CD8-positive, alpha-beta memory T cell (primary cell): ENCODE measurements at places on chromosomes 4 and X. TPM values are rescaled to one million over a fixed set of nuclear protein-coding genes. Genes with fewer than 3 reads are reported as not detected.

DNA sequence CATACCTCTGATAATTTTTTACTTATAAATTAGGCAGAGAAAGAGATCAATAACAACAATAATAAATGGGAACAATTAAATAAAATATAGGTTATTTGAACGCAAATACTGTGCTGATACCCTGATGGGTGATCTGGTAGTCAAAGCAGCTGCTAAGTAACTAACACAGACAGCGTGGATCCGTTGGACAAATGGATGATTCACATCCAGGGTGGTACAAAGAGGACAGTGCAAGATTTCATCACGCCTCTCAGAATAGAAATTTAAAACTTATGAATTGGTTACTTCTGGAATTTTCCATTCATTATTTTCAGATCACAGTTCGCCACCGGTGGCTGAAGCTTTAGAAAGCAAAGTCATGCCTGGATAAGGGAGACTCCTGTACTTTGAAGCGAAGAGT is 1066.0 kb upstream of the ADGRL3 start:
- DNase-seq: no peak

DNA sequence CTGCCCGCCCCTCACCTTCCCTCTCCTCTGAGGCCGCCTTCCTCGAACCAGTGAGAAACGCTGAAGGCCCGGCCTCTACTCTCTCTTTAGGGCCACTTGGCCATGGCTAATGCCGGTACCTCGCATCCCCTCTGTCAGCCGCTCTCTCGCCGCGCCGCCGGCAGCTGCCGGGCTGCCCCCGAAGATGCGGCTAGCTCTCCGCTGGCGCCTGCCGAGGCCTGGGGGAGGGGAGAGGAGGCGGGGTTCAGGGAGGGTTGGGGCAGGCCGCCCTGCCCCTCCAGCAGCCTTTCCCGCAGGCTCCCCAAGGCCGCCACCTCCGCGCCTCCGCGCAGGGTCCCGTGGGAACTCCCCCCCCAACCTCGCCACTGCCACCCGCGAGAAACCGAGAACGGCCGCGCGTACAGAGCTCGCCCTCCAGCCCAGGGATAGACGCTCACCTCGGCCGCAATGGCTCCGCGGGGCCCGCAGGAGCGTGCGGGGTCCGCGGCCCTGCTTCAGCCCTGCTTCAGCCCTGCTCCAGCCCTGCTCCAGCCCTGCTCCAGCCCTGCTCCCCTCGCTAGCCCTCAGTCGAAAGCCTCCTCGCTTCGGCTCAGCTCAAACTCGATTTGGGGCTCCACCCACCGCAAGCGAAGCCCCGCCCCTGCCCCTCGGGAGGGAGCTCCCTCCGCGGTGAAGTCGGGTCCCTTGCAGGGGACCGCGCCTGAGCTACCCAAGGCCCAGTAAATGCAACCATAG is at the start of gene HUWE1:
Gene HUWE1 (minus strand): TSS at position 569 of the 735 bp plus-strand sequence. CDS start 32,612 bp downstream, outside the sequence.
- peak; percentile 79 for DNase-seq

DNA sequence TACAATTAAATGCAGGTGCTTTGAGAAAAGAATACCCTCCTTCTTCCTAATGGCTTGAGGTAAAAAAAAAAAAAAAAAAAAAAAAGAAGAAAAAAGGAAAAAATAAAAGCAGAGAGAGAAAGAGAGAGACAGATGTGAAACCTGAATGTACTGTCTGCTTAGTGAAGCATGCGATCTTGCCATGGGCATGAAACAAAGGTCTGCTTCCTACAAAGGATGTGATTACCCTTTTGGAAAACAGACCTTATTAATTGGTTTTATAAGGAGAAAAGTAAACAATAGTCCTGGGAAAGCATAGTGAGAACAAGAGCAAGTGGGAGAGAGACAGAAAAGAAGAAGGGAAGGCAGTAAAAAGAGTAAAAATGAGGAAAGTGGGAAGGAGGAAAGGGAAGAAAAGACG is 526.1 kb upstream of the PABPC4L start:
- no peak for DNase-seq

DNA sequence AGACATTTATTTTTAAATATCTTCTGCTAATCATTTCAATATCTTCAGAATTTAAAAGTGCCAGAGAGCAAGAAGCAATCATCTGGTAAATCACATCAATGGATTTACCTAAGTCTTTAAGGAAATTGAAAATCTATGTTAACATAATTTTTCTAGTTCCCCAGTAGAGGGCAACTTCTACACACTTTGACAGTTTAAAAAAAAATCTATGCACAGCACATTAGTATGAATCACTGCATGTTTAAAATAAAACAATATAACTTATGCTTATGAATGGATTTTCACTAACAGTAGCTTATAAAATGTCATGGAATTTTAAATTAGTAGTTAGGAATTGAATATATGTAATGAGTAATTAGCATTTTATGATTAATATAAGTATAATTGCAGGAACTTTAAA is 126.5 kb downstream of the REELD1 start:
- DNase-seq: no peak

- no peak for DNase-seq
Measured at GRCh38 chr4:99564921-99565320, 1.1 kb upstream of the TRMT10A start.

DNA sequence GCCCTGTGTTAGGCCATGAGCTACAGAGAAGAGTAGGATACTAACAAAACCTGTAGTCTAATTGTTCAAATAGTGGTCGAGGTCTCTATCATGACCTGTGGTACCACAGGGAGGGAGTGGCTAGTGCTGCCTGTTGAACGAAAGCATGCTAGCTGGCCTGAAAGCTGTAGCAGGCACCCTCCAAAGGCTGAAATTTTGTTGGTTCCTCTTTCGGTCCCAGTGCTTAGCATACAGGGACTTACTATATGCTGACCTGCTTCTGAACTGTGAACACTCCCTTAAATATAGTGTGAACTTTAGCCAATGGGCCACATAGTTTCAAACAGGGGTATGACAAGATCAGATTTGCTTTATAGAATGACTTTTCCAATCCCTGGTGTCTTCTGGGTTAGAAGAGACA is 113.4 kb downstream of the PJA1 start:
- DNase-seq: no peak

- DNase-seq: no peak
Measured at GRCh38 chrX:65920620-65921019, 119.3 kb downstream of the VSIG4 start.

DNA sequence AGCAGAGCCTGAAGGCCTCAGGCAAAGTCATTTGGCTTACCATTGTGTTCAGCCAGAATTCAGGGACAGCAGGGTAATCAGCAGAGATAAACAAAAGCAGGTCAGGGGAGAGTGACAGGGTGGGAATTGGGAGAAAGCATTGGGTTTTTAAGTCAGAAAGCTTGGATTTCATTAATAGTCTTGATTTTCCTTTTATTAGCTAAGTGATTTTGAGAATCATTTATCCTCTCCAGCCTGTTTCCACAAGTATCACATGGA is 410.1 kb downstream of the HNRNPD start:
- DNase-seq: no peak

DNA sequence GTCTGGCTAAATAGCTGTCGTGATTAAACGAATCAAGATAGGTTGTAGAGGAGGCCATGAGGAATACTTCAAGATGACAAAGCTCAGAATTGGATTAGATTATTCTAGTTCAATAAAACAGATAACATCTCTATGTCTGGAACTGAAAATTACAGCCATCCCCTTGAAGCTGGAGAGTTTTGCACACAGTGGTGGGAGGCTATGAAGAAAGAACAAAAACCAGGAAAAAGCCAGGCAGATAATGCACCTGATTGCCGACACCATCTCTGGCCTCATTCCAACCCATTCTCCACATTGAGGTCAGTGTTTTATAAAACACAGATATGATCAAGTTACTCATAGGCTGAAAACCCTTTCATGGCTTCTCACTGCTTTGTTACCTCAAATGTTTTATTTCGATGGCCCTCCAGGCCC is 188.3 kb downstream of the RASL11B start:
- no peak for DNase-seq

DNA sequence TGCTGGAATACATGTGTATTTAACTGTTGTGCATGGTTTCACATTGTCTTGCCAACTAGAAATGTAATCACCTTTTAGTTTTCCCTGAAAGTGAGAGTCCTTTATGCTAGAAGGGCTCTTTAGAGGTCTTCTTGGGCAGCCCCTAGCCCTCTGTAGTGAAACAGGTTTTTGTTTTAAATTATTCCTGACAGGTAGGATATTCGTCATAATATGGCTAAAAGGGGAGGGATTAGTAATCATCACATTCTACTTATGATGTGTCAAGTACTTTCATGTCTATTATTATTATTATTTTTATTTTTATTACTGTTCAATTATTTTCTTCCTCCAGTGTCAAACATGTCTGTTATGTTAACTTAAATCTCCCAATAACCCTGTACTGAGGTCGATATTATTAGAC is 35.5 kb downstream of the MSN start:
- DNase-seq: no peak

The HTN3 gene
- total RNA-seq: not detected

The EMCN gene
- not detected for total RNA-seq

The ALB gene
- not detected for total RNA-seq

- DNase-seq: no peak
Measured at GRCh38 chr4:111802191-111802590, 343.1 kb upstream of the FAM241A start.

The SAT1 gene
- total RNA-seq: 40.0 TPM

DNA sequence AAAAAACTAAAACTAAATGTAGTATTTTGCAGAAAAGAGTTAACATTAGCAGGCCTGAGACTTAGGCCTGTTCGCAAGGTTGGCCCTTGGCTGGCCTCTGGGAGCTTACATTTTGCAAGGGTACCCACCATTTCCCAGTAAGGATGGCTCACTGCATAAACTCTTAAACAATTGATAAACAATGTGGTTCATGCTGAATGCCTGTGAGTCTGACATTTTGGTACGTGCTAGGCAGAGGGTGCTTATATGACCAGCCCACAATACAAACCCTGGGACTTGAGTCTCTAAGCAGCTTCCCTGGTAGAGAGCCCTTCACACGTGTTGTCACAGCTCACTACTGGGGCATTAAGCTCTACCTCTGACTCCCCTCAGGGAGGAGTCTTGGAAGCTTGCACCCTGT is 7.4 kb downstream of the PRPS2 start:
- DNase-seq: no peak

The DDX53 gene
- total RNA-seq: not detected

GRCh38 chr4:88107406-88108107 is 50.9 kb downstream of the ABCG2 start:
- DNase-seq: no peak

The ZMYM3 gene
- 16.5 TPM for total RNA-seq

GRCh38 chrX:111857534-111858060 is 18.4 kb upstream of the TRPC5OS start:
- DNase-seq: no peak

The CXCR3 gene
- total RNA-seq: 69.3 TPM

- no peak for DNase-seq
Measured at GRCh38 chrX:37697169-37697760, 11.7 kb downstream of the XK start.

- no peak for DNase-seq
Measured at GRCh38 chr4:156767911-156768415, 203.6 kb downstream of the PDGFC start.

DNA sequence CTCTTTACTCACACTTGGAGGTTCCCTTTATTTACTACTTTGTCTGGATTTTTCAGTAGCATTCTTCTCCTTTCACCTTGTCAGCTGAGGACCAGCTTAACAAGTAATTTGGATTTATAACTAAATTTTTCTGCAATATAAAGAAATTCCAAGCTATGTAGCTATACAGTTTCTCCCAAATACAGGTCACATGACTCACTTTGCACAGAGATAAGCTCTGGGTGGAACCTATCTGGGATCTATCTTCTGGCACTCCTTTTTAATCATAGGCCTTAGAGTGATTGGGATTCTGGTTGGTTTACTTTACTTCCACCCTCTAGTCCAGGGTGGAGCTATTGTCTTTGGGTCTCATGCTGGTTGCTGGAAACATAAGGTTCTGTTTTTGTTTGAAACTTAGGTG is 34.9 kb upstream of the STK26 start:
- DNase-seq: no peak

GRCh38 chr4:182301736-182302135 is 58.5 kb downstream of the TENM3 start:
- DNase-seq: no peak

The NPY1R gene
- not detected for total RNA-seq

DNA sequence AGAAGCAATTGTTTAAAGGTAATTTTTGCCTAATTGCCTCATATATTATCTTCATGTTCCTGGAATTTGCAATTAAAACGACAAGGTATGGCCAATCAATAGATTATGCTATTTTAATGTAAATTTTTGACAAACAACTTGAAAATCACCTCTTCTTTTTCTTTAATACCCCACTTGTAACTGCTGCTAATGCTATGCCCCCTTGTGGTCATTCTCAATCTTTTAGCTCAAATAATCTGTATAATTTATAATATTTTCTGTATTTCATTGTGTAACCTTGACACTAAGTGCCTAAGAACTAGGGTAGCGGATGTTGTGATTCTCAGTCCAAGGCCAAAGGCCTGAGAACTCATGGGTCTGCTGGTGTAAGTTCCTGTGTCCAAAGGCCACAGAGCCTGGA is 831.7 kb upstream of the POU3F4 start:
- DNase-seq: no peak

The RGN gene
- total RNA-seq: not detected

GRCh38 chr4:146283758-146284651 is 69.7 kb downstream of the REELD1 start:
- DNase-seq: no peak

The C4orf50 gene
- 0.37 TPM for total RNA-seq

The FAM9B gene
- not detected for total RNA-seq

The FBXO8 gene
- total RNA-seq: 20.3 TPM

DNA sequence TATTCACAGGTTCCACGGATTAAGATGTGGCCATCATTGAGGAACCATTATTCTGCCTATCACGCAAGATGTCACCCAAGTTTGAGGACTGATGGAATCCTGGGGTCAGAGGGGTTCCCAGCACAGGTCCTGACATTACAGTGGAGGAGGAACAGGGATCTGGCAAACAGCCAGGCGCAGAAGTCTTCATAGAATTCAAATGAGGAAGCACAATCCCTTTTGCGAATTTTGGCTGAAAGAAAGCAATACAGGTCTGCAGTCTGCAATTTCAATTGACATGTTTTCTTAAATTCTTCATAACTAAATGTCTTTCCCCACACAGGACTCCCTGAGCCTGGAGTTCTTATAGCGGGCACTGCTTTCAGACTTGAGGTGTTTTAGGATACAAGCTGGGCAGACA is 14.5 kb downstream of the DOCK11 start:
- no peak for DNase-seq
